ENCODE measurements at places on chromosomes 3 and 15.

DNA sequence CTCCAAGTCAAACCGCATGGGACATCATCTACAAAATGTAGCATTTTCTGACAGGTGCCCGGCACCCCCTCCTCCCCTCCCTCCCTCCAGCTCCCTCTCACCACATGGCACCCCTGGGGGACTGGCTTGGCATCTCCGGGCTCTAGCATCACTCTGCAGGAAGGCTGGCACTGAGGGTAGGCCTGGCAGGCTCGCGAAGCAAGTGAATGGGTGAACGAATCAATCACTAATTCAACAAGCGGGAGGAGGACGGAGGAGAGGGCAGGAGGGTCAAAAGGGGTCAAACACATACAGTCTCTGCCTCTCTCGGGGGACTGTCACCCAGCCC lies 155.7 kb downstream of the NUP210 start:
- no peak for DNase-seq

- no peak for DNase-seq
These were observed 17.7 kb downstream of the SOX2 start for GRCh38 chr3:181729341-181729869.

GRCh38 chr15:25939122-25939521 lies 76.0 kb upstream of the ATP10A start:
- DNase-seq = no peak

- DNase-seq = no peak
These were observed 303.8 kb downstream of the RPLP1 start for GRCh38 chr15:69756440-69756839.

- DNase-seq = no peak
These were observed 81.0 kb downstream of the CDC25A start for GRCh38 chr3:48107227-48107626.

Measured in non-pigmented ciliary epithelial cell (primary cell).